ENCODE measurements at places on chromosomes 13 and 19.
A peak's percentile ranks its signal among the peaks of the same experiment; 100 is the strongest.

DNA sequence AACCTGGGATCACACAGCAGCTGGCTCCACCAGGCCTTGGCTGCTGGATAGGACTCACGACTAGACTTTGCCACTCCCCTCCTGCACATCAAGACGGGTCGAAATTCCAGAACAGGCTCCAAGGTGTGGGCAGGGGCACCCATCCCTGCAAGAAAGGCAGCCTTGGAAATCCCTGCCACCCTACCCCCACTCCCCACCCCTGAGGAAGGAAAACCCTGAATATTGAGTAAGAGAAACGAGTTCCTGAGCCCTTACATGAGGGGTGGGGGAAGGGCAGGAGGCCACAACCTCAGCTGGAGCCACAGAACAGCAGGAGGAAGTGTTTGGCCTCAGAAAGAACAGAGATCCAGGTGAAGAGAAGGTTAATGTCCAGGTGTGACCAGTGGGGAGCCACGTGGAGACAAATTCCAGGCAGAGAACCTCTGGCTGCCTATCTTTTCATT, 20.1 kb downstream of the DEDD2 start:
- no peak for DNase-seq

DNA sequence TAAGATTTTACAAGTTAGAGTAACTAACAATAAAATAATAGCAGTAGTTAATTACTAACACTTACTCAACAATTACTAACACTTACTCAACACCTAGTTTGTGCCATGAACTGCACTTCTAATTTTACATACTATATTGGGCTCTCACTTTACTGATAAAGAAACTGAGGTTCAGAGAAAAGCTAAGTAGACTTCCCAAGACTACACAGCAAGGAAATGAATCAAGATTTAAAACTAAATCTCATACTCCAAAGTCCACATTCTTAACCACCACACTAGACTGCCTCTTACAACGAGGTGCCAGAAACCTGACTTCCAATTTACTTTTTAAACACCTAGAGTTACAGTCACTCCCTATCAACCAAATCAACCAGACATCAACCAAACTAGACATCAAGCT, 25.1 kb downstream of the RBM26 start:
- no peak for DNase-seq

- no peak for DNase-seq
These were observed 1.3 kb upstream of the GARIN5A start for GRCh38 chr19:50477751-50478515.

GRCh38 chr13:22161871-22162270, 491.0 kb downstream of the FGF9 start:
- DNase-seq, result no peak

- DNase-seq, result peak; percentile 88
These were observed 82.9 kb upstream of the CACNA1A start for GRCh38 chr19:13588957-13589833.

DNA sequence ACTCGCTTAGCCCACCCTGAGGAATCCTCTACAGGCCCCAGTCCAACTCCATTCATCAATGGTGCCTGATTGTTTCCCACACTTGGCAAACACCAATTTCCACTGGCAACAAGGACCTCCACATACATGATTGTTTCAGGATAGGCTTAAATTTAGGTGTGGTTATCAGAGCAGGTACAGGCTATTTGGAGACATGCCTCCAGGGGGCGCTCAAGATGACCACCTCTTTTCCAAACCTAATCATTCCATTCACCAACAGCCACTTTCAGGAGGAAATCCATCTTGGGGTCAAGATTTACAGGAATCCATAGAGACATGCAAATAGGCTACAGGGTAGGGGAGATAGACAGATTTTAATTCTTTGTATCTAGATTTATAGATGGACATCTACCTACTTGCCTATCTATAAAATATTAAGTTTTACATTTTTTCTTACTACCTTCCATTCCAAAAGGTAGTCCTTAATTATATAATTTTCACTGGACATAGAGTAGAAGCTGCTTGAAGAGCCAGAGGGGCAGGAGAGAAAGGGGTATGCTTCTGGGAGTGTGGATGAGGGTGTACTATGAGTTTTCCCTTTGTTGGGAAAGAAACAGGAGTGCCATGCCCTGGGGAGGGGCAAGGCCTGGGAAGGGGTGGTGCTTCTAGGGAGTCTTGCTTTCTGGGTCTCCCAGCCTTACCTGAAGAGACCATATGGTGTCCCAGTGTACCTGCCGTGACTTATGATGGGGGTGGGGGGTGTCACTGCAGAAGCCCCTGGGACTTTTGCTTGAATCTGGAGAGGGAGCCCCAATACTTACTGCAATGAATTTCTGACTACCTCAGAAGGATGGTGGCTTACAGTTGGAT, 14.1 kb upstream of the PCDH8 start:
- peak; percentile 47 for DNase-seq

DNA sequence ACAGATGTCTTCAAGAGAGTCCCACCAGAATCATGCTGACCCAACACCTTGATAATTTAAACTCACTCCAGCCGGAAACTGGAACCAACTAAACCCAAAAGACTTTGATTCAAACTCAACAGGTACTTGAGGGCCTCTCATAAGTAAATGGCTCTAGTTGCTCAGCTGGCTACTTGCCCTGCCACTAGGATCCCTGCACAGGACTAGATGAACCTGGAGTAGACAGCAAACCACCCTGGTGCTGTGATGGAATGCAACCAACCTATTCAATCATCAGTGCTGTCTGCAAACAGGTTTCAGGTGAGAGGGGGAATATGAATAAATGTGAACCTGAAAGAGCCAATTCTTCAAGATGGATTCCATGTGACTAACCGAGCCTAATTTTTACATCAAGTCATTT, 216.3 kb downstream of the KATNAL1 start:
- DNase-seq, result no peak

- no peak for DNase-seq
These were observed 64.2 kb downstream of the URI1 start for GRCh38 chr19:30006207-30006606.

GRCh38 chr13:112657850-112658445, 31.9 kb upstream of the ATP11A start:
- DNase-seq, result no peak

DNA sequence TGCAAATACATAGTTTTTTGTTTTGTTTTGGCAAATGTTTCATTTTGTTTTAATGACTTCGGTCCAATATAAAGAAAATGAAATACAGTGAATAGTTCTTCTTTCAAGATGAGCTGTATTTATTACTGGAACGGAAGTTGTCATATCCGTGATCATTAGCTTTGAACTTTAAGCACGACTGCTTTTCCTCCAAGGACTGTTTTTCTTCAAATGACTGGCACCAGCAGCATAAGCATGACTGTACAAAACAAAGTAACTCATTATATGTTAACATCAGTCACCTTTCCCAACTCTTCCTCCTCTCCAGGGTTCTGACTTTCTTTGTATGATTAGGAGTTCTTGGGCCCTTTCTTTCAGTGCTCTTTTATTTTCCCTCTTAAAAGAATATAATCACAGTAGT, 20.5 kb downstream of the EDNRB start:
- DNase-seq, result no peak

- DNase-seq, result no peak
These were observed 1008.0 kb downstream of the PCDH9 start for GRCh38 chr13:66222127-66222526.

- no peak for DNase-seq
These were observed 260.7 kb downstream of the NHLRC3 start for GRCh38 chr13:39298951-39299350.

DNA sequence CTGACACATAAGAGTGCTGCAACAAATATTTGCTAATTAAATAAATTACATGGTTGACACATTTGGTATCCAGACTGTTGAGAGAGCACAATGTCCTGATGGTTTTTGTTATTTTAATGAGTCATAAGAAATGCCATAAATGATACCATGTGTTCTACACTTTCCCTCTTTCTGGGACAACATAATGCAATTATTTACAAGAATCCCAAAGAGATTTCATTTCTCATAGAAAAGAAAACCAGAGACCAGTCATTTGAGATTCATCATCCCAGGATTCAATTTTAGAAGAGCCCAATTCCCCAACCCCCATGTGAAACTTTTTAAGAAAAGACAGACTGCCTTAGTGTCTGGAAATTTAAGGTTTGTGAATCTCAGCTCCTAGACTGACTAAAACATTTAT, 399.6 kb downstream of the DCT start:
- no peak for DNase-seq

DNA sequence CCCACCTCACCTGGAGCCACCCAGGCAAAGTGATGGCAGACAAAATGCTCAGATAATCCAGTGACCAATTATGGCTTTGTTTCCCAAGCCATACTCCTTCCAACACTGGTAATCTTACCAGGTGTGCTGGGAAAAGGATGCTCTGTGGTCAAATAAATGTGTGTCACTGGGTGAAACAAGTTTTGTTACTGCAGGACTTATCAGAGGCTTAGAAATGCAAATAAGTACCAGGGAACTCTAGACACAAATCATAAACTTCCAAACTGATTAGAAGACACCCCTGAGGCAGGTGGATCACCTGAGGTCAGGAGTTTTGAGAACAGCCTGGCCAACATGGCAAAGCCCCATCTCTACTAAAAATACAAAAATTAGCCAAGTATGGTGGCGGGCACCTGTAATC, 26.4 kb downstream of the PIN1 start:
- DNase-seq, result no peak

- DNase-seq, result no peak
These were observed 107.2 kb downstream of the CACNA1A start for GRCh38 chr19:13398780-13399726.

GRCh38 chr13:114131583-114132418, 622 bp downstream of the RASA3 start:
- DNase-seq, result peak; percentile 42

GRCh38 chr13:69108486-69108885, 999.1 kb upstream of the ATXN8OS start:
- DNase-seq, result no peak

DNA sequence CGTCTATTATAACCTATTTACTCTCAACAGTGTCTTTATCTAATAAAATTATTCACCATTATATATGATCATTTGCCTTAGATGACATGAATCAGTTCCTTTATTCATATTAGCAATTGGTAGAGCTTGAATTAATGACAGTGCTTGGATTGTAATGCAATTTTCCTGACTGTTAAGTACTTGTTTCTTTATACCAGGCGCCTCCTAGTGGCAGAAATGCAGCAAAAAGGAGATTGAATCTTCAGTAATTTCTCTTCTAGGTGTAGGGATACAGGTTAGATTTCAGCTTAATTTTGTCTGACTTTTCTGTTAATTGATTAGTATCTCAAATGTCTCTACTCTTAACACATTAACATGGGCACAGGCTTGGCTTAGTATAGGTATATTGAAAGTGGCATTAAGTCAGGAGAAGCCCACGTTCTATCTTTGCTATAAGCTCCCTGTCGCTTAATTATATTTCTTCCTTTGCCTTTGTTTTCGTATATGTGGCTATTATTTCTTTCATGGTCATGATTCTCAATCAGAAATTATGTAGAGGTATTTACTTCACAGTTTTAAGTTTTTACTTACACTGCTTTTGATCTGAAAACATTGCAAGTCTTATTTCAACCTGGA, 9.1 kb upstream of the LHFPL6 start:
- peak; percentile 42 for DNase-seq

DNA sequence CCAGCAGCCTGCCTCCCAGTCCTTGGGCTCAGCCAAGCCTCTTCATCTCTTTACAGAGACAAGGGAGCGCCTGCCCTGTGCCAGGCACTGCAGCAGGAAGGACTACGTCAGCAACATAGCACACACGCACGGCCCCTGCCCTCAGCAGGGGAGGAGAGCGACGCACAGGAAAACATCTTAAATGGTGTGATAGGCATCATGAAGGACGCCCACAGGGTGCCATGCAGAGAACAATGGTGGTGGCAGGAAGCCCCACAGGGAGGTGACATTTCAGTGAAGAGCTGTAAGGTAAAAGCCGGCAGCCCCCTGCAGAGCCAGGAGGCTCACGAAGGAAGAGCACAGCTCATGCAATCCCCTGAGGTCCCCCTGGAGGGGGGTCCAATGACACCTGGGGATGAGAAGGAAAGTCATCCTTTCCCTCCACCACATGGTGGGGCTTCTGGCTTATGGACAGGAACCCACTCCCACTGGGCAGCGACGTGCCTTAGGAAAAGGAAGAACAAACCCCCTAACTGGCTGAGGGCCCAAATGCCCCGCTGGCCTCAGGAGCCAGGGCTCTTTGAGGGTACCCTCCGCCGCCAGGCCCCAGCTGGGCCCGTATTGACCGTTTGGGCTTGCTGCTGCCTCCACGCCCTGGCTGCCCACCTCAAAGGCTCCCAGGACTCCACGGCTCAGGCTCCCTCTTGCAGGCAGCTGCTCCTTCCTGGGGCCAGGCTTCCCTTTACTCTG, 37.3 kb upstream of the C13orf42 start:
- no peak for DNase-seq

- no peak for DNase-seq
These were observed 540.6 kb upstream of the SPRY2 start for GRCh38 chr13:80881495-80881894.

DNA sequence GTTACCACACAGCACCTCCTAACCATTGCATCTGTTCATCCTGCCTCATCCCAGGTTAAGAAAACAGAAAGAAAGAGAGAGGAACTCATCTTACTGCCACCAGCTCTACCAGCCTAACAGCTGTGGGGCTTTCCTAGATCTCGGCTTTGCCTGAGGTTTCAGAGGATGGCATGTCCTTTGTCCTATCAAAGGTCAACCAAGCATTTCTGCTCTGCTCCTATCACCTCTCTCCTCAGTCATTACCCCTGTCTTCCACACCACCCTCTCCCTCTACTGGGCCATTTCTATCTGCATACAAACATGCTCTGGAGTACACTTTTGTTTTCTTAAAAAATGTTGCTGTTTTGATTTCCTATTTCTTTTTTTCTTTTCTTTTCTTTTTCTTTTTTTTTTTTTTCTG, 393.3 kb downstream of the IRS2 start:
- DNase-seq, result no peak

- DNase-seq, result no peak
These were observed 5.2 kb upstream of the DPP9 start for GRCh38 chr19:4728871-4729270.

DNA sequence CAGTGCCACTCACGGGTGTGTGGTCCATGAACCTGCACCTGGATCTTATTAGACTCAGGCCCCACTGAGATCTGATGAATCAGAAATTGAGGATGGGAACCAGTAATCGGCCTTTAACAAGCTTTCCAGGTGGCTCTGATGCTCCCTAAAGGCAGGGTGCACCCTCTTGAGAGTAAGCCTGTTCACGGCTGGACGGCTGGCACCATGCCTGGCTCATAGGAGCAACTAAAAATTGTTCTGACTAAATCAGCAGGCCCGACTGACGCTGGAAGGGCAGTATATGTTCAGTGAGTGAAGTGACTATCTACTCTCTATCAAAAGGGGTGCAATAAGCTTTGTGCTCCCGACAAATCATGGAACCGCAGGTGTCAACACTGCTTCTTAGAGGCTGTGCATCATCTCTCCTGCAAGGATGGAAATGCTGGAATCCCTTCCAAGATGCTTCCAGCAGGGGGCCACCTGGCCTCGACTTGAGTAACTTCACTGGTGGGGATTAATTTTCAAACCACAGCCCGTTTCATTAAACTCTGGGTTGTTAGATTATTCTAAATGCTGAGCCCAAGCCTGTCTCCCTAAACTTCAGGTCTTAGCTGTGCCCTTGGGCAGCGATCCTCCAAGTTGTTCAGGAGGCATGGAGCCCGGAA, 28.4 kb downstream of the TMTC4 start:
- DNase-seq, result peak; percentile 13

- DNase-seq, result no peak
These were observed 301.6 kb downstream of the SLITRK6 start for GRCh38 chr13:85497652-85498051.
